ENCODE measurements at places on chromosomes 16 and 17.

DNA sequence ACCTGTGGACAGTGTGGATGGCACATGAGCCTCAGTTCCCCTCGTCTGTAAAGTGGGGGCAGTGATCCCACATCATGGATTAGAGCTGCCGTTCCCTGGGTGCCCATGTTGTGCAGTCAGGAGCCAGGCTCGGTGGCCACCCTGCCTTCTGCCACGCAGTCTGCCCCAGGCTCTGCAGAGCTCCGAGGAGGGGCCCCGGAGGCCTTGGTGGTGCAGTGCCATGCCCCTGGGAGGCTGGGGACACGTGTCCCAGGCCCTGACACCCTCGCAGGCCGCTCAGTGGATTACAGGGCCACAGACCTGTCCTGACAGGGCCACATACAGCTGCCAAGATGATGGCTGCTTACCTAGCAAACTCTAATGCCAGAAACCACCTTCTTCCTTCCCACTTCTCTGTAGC is 59.7 kb upstream of the ZNF469 start:
- DNase-seq: no peak

DNA sequence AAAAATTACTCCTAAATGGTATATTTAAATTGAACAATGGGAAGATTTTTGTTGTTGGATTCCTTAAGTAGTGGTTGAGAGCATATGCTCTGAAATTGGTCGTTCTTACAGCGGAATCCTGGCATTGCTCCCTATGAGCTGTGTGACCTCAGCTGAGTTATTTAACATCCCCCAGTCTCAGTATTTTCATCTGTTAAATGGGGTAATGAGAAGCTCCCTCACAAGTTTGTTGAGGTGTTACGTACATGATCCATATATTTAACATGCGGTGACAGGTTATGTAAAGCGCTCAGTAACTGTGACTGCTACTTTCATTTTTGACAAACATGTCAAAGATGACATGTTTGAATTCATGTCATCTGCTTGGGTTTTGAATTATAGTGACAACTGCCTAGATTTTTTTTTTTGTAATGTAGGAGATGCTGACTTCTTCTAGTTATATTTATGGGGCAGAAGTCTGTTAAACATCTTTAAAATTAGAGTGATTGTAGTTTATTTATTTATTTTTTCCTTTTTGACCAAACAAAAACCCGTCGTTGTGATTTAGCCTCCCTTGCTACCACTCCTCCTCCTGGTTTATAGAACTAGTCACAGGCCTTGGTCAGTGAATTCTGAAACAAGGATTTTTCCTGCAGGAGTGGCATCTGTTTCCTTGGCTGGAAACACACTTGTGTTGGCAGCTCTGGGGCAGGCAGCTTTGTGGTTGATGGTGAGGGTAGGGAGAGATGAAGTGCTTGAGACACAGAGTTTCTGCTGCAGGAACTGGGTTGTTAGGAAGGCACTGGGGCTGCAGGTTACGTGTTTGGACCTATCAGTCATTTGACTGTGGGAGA is 268.8 kb downstream of the SNX29 start:
- DNase-seq: peak; percentile 8

DNA sequence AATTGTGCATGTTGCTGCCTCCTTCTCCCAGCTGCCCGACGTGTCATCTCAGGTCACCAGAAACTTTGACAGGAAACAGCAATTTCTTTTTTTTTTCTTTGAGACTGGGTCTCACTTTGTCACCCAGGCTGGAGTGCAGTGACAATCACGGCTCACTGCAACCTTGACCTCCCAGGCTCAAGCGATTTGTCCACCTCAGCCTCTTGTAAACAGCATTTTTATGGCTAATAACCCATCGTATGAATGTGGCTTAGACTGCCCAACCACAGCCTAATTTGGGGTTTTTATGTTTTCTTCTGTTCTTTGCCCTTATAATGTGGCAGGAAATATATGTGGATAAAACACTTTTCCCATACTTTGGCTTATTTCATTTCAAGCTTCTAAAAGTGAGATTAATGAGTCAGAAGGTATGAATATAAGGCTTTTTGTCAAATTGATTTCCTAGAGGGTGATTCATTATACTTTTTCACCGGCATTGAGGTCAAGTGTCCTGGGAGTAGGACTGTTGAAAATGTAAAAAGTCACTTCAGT is 31.0 kb upstream of the SLC5A10 start:
- DNase-seq: no peak

DNA sequence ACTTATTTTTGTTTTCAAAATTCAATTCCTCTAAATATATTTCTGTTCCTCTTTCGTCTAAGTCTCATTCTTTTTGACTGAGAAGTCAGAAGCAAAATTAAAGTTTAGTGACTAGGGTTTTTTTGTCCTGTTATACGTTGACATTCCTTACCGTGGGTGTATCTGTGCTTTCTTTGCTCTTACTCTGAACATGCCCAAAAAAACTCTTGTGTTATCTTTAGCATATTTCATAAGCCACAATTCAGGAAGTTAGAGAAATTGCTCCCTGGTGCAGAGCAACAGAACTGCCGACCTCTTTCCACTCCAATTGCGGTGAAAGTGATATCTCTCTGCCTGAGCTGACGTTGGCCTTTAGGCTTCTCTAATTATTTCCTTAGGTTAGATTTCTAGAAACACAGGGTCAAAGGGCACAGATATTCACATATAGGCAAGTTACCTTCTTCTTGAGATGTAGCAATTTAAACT is 65.7 kb downstream of the CENPV start:
- no peak for DNase-seq

- no peak for DNase-seq
Observed at GRCh38 chr17:53137869-53138268, 684.9 kb upstream of the KIF2B start.

- DNase-seq: no peak
Observed at GRCh38 chr17:17763734-17764133, 73.1 kb downstream of the SREBF1 start.

- DNase-seq: no peak
Observed at GRCh38 chr16:86877835-86878234, 299.5 kb downstream of the FOXL1 start.

GRCh38 chr16:30748634-30749445 is 615 bp downstream of the PHKG2 start:
- no peak for DNase-seq

DNA sequence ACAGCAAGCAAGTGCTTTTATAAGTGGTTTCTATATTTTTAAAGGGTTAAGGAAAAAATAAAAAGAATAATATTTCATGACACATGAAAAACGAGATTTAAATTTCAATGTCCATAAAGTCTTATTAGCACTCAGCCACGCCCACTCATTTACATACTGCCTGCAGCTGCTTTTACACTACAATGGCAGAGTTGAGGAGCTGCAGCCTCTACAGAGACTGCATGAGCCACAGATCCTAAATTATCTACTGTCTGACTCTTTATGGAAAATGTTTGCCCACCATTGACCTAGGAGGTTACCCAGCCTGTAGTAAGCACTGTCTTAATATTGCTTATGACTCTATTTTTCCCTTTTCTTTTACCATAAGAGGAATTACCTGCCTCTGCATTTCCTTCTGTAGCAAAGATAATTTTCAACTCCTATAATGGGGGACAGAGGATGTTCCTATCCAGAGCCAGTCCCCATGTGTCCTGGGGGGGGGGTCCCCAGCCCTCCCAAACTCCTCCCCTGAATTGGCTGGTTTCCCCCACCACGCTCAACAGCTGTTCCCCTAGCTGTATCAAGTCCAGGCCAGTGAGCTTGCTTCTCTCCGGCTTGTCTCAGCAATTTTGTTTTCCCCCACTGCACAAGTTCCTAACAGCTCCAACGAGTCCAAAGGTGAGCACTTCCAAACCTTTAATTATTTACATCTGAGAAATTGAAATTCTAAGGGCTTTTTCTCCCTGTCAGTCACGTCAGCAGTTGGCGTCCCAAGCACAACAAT is 139.4 kb upstream of the ERCC4 start:
- no peak for DNase-seq

- no peak for DNase-seq
Observed at GRCh38 chr17:68433911-68434508, 23.3 kb downstream of the WIPI1 start.

GRCh38 chr16:52727441-52727840 is 180.5 kb upstream of the TOX3 start:
- DNase-seq: no peak

- DNase-seq: no peak
Observed at GRCh38 chr17:10045871-10046658, 141.0 kb upstream of the RCVRN start.

- DNase-seq: no peak
Observed at GRCh38 chr17:45976755-45977505, 22.1 kb upstream of the STH start.

DNA sequence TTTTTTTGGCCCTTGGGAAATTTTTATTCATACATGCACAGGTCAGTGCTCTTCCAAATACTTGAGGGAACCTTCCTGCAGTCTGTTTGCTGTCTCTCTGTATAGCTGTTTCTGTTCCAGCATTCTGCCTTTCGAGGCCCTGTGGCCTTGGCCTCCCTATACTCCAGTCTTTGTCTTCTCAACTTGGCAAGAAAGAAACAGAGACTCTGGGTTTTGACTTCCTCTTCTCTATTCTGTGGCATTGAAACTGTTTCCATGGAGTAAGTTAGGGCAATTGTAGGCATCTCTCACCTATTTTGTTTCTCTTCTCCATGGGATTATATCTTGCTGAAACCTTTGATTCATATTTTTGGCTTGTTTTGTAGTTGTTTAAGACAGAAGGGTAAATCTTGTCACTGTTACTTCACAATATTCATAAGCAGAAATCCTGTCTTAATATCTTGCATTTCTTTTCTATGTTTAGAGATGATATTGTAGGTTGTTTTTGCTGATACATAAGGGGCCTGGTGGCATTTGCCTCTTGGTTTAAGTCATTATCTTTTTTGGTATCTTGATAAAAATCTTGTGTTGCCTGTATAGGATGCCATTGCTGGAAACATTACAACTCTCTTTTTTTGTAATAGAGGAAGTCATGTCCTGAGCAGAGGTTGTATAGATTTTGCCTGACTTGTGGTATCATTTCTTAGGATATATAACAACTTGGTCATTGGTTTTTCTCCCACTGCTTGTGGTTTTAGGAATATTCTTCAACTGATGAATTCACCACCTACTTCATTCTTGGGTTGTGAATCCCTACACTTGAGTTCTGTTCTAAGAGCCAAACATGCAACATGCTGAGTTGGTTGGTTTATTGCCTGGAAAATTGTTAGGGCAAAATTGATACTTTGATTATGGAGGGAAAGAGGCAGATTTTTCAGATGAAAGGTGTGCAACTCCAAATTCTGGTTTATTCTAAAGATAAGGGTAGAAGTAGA is 168.6 kb downstream of the FTO start:
- no peak for DNase-seq

Measured in cerebellar nuclear complex (tissue), 1 donor.